A549 treated with ZK216348 at 1 μM for 4 hours (cell line): ENCODE measurements at places on chromosomes 3 and 15. TPM values are rescaled to one million over a fixed set of nuclear protein-coding genes. Genes with fewer than 3 reads are reported as not detected.

Gene P2RY1
- 0.34 to 0.57 TPM (median 0.54 TPM) in 5 replicates for total RNA-seq

Gene DET1
- 4.7 to 6.3 TPM (median 5.2 TPM) in 5 replicates for total RNA-seq

Gene SEMA6D
- not detected in 5 replicates for total RNA-seq

Gene SLC28A1
- total RNA-seq: 0.06 TPM in 1 of 5 replicates, not detected in the others

Gene TPRG1
- total RNA-seq: 0.09 to 0.40 TPM (median 0.25 TPM) in 4 of 5 replicates, not detected in the other

Gene TGM5
- total RNA-seq: not detected in 5 replicates

Gene CHRNA5
- total RNA-seq: 24.3 to 36.9 TPM (median 32.6 TPM) in 5 replicates

Gene IQCF5
- not detected in 5 replicates for total RNA-seq

Gene GOLGA6L1
- not detected in 5 replicates for total RNA-seq

Gene ATP2B2
- 0.12 to 0.21 TPM (median 0.14 TPM) in 4 of 5 replicates, not detected in the other for total RNA-seq

Gene RBP2
- total RNA-seq: not detected in 5 replicates

Gene IFT80
- 7.5 to 14.6 TPM (median 13.8 TPM) in 5 replicates for total RNA-seq

Gene ZBTB20
- 0.51 to 1.4 TPM (median 1.2 TPM) in 5 replicates for total RNA-seq

Gene CLDN16
- total RNA-seq: 0.07 to 0.34 TPM in 2 of 5 replicates, not detected in the others

Gene GOLGA8H
- 1.2 to 3.7 TPM (median 3.2 TPM) in 5 replicates for total RNA-seq
